ENCODE measurements at places on chromosomes 2 and 18.

- no peak for DNase-seq
Measured at GRCh38 chr2:231063347-231063746, 6.7 kb downstream of the PSMD1 start.

- DNase-seq, result no peak
Measured at GRCh38 chr2:127293386-127293747, 577 bp downstream of the ERCC3 start.

DNA sequence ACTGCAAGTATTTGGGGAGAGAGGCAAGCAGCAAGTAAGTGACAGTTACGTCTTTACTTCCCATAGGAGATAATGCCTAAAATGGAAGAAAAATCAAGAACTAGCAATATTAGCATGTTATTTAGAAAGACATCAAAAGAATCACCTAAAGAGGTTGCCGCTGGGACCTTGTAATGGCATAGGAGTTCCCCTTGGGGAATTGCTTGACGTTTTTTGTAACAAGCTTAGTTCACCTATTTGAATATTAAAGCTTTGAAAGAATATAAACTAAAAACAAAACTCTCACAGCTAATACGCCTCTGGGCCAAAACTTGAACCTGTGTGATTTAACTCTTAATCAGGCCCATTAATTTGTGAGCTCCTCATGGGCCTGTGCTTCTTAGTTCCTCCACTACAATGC, 89.0 kb downstream of the AAK1 start:
- no peak for DNase-seq

DNA sequence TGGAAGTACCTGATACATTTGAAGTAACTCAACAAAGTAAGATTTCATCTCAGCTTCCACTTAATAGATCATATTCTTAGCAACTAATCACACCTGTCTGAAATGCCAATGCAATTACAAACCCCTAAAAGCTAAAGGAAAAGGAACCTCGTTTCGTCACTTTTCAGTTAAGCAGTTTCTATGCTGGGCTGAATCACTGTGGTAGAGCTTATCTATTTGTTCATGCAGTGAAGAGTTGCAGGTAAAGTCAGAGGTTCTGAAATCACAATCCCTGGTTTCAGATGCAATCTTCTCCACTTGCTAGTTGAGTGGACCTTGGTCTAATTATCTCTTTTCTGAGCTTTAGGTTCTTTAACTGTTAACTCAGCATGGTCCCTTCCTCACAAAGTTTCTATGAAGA, 6.3 kb downstream of the HRH4 start:
- no peak for DNase-seq

DNA sequence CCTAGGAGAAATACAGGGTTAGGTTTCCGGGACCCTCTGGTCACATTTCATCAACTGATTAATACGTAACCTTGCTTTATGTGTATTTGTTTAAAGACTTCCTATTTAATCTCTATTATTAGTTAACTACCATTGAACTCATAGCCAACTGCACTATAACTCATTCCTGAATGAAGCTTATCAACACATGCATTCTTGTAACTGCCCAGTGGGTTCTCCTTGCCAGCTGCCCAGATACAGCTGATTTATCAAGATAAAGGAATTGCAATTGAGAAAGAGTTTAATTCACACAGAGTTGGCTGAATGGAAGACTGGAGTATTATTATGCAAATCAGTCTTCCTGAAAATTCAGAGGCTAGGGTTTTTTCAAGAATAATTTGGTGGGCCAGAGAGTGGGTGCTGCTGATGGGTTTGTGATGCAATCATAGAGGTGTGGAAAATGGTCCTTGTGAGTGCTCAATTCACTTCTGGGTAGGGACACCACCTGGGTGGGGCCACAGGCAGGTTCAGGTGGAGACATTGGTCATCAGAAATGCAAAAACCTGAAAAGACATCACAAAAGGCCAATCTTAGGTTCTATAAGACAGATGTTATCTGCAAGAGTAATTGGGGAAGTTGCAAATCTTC, 21.1 kb upstream of the NOSTRIN start:
- no peak for DNase-seq

- DNase-seq, result no peak
Measured at GRCh38 chr2:219542931-219543595, 546 bp downstream of the CHPF start.

DNA sequence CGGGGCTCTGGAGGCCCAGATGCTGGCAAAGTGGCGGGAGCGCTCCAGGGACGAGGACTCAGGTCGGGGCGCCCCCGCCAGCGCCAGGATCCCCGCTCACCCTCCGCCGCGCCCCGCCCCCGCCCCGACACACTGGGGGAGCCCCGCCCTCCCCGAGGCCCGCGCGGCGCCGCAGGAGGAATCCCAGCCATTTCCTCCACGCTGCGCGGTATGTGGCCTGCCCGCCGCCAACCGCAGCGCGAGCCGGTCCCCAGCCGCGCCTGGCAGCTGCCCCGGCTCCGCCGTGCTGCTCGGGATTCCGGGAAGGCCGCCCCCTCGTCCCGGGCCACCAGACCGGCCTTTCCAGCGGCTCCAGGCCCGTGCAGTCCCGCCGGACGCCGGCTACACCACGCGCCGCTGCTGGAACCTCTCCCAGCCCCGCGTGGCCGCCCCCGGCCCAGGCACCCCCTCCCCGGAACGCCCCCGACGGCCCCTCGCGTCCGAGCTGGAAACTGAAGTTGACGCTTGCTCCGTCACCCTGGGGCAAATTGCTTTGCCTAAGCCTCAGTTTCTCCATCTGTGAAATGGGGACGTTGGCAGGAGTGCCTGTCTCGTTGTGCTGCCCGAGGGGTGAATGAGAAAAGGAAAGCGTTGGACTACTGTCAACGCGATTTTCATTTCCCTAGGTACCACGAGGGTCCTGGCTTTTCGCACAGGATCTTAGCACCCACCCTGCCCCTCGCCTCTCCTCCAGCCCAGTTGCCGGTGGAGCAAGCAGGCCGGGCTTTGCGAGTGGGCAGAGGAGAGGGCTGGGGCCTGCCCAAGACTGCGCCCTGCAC, 53.6 kb downstream of the PKDCC start:
- no peak for DNase-seq

- no peak for DNase-seq
Measured at GRCh38 chr2:47803770-47804169, 20.8 kb downstream of the MSH6 start.

GRCh38 chr2:160752475-160753330, 259.1 kb upstream of the RBMS1 start:
- DNase-seq, result no peak

- no peak for DNase-seq
Measured at GRCh38 chr2:124913868-124914267, 888.8 kb downstream of the CNTNAP5 start.

GRCh38 chr2:160104115-160104514, 41.7 kb upstream of the PLA2R1 start:
- no peak for DNase-seq

DNA sequence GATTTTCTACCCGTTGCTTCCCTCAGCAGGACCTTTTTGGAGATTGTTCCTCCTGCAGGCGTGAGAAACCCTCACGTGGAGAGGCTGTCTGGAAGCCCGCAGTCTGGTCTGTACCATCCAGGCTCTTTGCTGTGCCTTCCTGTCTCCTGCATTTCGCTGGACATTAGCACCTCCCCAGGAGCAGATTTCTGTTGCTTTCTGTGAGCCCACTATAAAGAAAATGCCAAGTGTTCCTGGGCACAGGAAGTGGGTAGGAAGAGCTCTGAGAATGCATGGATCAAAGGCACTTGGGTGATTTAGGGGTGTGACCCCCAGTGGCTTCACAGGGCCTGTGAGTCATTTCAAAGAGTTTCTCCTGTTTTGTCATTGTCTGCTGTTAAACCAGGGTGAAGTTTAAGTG, 27.3 kb downstream of the SPTBN1 start:
- DNase-seq, result no peak

- DNase-seq, result no peak
Measured at GRCh38 chr2:118667964-118668363, 179.5 kb downstream of the EN1 start.

- no peak for DNase-seq
Measured at GRCh38 chr2:6780765-6781274, 84.9 kb downstream of the CMPK2 start.

GRCh38 chr2:218986148-218986761, 1.3 kb upstream of the FEV start:
- no peak for DNase-seq

DNA sequence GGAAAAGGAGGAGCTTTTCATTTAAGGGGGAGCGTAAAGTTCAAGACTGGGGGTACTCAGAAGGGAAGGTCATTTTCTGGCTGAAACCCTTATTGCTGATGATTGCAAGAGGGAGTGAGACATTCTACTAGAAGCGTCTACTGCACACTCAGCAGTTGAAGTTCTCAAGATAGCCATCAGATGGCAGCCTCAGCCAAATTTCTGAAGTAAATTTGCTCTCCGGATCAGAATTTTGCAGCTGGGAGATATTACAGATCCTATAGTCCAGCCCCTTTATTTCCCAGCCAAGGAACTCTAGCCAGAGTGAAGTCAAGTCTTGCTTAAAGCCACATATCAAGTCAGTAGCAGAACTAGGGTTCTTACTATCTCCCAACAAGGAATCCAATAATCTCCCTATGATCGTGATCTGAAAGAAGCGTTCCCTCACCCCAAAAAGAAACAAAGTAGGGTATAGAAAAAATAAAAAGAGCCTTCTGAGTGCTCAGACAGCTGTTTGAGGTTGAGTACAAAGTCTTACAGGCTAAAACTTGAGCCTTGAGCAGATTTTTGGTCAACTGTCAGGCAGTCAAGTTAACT, 24.0 kb downstream of the RAX start:
- no peak for DNase-seq

DNA sequence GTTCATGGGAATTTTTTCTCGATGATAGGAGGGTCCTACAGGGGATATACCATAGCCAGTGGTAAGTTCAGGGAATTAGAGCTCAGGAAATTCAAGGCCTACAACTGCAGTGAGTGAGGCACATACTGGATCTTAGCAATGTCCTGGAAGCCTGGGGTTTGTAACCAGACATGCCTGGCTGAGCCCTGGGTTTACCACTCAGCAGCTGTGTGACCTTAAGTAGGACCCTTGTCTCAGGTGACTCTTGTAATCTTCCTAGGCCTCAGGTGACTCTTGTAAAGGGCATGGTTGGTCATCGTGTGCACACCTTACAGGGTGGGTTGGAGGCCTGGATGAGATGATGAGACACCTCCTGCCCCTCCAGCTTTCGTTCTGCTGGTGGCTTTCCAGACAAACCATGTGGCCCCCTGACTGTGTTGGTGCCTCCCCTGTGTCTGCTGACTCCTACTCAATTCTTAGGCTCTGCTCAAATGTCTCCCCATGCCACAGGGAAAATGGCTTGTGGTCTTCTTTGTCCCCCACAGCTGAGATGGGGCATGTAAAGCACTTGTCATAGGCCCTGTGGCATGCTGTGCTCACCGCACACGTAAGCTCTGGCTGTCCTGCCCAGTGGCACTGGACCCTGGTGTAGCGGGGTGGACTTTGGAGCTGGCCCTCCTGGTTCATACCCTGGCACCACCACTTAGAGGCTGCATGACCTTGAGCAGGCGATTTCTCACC, 94.1 kb downstream of the FHOD3 start:
- DNase-seq, result no peak

GRCh38 chr2:224308272-224308911, 93.5 kb downstream of the FAM124B start:
- no peak for DNase-seq

DNA sequence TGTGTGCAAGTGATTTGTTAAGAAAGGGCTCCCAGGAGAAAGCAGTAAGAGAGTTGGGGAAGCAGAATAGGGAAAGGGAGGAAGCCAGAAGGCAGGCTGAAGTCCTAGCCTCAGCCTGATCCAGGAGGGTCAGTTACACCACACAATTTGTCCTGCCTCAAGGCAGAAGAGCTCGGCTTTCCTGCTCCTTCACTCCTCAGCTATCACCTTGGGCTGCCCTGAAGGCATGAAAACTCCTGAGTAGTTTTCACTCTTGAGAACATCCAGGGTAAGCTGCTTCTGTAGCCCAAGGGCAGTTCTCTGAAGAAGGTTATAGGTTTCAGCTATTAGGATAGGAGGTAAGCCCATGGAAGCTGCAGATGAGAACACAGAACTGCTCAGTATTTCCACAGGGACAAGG, 47.4 kb upstream of the ANKRD44 start:
- DNase-seq, result no peak

DNA sequence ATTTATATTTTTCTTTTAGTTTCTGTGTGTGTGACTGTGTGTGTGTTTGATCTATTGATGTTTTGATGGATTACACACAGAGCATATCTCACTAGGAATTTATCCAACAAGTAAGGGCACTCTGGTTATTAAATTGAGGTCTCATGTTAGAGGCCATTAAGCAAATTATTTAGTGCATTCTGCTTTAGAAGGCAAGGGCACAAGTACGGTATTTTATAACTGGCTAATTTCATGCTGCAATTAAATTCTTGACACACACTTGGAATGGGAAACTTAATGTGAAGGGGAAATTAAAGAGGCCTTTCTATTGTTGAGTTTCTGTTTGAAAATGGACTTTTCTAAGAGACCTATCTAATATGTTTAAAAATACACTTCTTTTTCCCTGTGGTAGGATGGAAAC, 25.8 kb downstream of the NYAP2 start:
- DNase-seq, result no peak

GRCh38 chr2:210524533-210524932, 31.9 kb upstream of the CPS1 start:
- no peak for DNase-seq

DNA sequence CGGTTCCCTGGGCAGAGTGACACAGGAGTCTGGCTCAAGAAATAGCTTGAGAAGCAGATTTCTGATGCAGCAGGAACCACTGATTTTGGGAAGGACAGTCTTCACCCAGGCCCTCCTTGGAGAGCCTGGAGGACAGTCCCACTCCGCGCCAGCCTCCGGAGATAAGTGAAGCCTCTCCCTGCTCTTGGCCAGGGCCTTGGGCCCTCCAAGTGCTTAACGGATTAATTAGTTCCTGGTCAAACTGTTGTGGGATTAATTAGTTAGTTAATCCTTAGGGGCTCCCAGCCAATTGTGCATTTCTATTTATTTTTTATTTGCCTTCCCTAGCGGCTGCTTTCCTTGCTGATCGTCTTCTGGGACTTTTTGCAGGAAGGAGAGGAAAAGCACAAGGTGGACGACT, 19.6 kb downstream of the CPLX4 start:
- no peak for DNase-seq

GRCh38 chr2:50777954-50778353, 254.0 kb downstream of the NRXN1 start:
- DNase-seq, result no peak

DNA sequence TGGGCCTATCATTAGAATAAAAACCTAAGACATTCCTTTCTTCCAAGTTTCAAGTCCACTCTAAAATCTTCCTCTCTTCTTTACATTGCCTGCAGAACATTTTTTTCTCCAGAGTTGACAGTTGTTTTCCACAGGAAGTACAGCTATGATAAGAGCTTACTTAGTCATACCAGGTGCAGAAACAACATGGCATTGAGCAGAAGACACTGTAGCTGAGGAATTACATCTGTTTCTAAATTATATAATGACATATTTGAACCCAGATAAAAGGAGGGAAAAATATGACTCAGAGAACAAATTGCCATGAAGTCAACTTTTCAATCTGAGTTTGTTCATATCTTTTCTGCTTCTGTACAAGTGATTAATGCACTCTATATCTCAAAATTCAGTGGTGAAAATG, 30.2 kb downstream of the CMPK2 start:
- DNase-seq, result peak; percentile 6

- DNase-seq, result no peak
Measured at GRCh38 chr18:25235401-25236042, 116.4 kb downstream of the ZNF521 start.
